Activated naive CD8-positive, alpha-beta T cell treated with anti-CD3 and anti-CD28 coated beads for 36 hours (primary cell): ENCODE measurements at places on chromosomes 5 and 9. TPM values are rescaled to one million over a fixed set of nuclear protein-coding genes. Genes with fewer than 3 reads are reported as not detected.
A peak's percentile ranks its signal among the peaks of the same experiment; 100 is the strongest.

DNA sequence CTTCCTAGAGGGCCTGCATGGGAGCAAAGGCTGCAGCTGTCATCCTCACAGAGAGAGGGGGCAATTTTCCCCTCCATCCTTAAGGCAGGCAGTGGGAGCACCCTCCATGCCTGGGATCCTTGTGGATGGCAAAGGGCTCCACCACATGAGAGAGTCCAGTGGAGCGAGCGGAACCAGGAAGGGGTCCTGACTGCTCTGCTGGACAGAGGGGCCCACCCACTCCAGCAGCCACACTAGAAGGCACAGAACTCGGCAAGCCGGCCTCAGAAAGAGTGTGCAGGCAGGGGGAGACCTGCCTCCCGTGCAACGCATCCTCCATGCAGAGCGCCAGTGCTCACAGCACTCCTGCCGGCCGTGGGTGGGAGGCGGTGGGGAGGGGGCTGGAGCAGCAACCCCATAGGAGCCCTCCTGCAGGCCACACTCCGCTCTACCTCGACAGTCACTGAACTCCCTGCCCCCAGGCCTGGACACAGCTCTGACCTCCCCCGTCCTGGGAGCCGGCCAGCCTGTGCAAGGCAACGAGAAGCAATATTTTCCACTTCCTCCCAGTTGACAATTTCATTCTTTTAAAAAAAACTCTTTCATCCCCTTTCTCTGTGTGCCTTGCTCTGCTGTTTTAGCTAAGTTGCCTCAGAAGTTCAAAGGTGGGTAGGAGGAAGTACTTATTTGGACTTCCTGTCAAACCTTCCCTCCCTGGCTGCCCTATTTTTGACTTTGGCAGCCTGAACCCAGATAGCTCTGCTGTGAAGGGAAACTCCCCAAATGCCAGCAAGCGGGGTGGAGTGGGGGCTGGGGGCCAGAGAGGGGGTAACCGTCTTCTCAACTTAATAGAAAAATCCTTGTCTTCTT, 5.3 kb upstream of the LCP2 start:
- H3K36me3 ChIP-seq: peaks cover 17% of the 10 kb centered on the region
- peak; percentile 71 for DNase-seq
- H3K27me3 ChIP-seq: no peaks in the 10 kb centered on the region
- H3K4me3 ChIP-seq: peak overlapping the region; percentile 81

DNA sequence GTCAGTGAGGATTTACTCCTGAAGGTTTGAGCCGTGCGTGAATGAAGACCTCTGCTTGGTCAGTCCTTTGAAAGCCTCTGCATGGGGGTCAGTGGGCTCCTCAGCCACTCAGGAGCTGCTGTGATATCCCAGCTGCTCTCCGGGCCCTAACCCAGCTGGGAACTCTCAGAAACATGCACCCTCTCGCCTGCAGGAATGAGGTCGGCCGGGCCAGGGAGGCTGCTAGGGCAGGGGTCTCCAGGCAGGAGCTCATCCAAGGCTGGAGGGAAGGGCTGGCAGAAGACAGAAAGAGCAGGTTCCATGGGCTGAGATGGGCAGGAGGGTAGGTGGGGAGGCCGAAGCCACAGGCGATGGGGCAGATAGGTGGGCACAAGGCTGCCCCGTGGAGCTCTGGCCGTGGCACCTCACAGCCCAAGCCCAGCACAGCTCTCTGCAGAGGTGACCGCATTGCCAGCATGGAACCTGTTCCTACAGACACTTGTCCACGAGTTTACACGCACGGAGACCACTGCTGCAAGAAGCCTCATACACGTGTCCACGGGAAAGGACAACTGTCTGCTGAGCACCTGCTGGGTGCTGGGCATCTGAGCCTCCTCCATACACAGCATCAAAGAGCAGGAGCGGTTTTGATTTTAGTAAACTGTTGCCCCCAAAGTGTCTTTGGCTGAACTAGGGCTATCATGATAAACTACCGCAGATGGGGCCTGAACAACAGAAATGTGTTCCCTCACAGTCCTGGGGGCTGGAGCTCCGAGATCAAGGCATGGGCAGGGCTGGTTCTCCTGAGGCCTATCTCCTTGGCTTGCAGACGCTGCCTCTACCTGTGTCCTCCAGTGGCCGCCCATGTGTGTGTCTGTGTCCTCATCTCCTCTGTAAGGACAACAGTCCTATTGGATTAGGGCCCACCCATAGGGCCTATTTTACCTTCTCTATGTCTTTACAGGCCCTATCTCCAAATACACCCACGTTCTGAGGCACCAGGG, 85.2 kb upstream of the ADAMTS2 start:
- H3K4me1 ChIP-seq: no peaks in the 10 kb centered on the region
- H3K36me3 ChIP-seq: no peaks in the 10 kb centered on the region
- DNase-seq: no peak

- no peaks in the 10 kb centered on the region for H3K27me3 ChIP-seq
- H3K4me1 ChIP-seq: peaks cover 55% of the 10 kb centered on the region
- H3K4me3 ChIP-seq: peak overlapping the region; percentile 68
- H3K36me3 ChIP-seq: peaks cover 36% of the 10 kb centered on the region
Observed at GRCh38 chr9:129868872-129869486, 33.7 kb downstream of the USP20 start.

DNA sequence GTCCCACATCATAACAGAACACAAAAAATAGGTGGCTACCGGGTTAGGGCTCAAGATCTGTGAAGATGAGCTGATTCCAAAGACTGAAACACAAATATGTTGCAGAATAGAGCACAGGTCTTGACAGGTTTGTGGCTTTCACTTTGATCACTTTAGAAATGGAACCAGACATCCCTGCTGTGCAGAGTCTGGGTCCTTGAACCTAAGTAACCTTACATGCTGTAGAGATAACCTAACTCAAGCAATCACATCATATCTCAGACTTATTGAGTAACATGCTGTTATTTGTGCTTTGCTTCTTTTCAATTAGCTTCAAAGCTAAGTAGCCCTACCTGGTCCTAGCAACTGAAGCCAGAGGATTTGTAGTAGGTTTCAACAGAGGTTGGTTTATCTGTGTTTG, 24.3 kb downstream of the FBXW2 start:
- H3K4me3 ChIP-seq: no peak overlapping the region
- no peaks in the 10 kb centered on the region for H3K27me3 ChIP-seq
- H3K36me3 ChIP-seq: peaks cover 21% of the 10 kb centered on the region
- no peak for DNase-seq
- H3K4me1 ChIP-seq: peaks cover 21% of the 10 kb centered on the region
- H3K27ac ChIP-seq: no peak overlapping the region

GRCh38 chr5:137695651-137696428, 40.0 kb downstream of the KLHL3 start:
- H3K4me3 ChIP-seq: peak overlapping the region; percentile 22
- H3K27ac ChIP-seq: peak overlapping the region; percentile 88
- H3K36me3 ChIP-seq: peaks cover 31% of the 10 kb centered on the region
- DNase-seq: peak; percentile 11

- H3K36me3 ChIP-seq: no peaks in the 10 kb centered on the region
- H3K27me3 ChIP-seq: no peaks in the 10 kb centered on the region
- DNase-seq: no peak
- H3K4me3 ChIP-seq: no peak overlapping the region
- no peaks in the 10 kb centered on the region for H3K4me1 ChIP-seq
- no peak overlapping the region for H3K27ac ChIP-seq
Observed at GRCh38 chr9:27470291-27470856, 53.7 kb upstream of the IFNK start.

DNA sequence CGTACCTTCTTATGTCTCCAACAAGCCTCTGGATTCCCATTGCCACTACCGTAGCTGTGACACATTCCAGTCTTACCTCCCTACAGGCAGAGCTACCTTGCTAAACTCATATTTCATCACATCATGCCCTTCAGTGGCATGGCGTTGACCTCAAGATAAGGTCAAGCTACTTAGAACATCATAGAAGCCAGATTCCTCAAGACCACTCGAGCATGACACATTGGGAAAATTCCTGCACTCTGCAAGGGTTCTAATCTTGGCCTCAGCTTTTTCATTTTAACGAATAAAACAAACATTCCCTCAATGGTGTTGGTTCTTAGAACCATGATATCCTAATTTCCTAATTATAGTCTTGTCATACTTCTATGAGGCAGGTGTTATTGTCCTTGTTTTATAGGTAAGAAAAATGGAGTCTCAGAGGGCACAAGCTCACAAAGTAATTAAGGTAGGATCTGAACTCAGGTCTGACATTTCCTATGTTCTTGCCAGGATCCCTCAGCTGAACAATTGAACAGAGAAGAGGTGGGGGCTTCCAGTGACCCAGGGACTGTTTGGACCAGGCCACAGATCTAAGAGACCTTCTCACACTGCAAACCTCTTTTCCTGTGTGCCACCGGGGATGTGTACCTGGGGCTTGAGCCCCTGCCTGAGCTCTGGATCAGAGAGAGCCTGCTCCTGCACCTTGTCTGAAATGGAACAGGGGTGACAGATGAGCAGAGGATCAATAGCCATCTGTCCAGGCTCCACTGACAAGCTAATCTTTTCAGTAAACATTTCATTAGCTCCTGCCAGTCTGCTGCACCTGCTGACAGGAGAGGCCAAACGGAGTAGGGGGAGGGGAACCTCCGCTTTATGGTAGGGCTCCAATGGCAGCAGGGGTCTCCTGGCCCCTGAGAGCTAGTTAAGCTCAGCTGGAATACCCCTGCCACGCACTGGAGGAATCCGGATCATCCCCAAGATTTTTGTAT, 49.3 kb downstream of the ALG2 start:
- H3K4me1 ChIP-seq: peaks cover 30% of the 10 kb centered on the region
- no peaks in the 10 kb centered on the region for H3K36me3 ChIP-seq
- no peak for DNase-seq
- H3K4me3 ChIP-seq: no peak overlapping the region
- H3K27ac ChIP-seq: no peak overlapping the region

GRCh38 chr5:116395226-116395625, 179.4 kb downstream of the SEMA6A start:
- no peak for DNase-seq
- H3K4me3 ChIP-seq: no peak overlapping the region
- H3K36me3 ChIP-seq: peaks cover 8% of the 10 kb centered on the region
- H3K27me3 ChIP-seq: no peaks in the 10 kb centered on the region

DNA sequence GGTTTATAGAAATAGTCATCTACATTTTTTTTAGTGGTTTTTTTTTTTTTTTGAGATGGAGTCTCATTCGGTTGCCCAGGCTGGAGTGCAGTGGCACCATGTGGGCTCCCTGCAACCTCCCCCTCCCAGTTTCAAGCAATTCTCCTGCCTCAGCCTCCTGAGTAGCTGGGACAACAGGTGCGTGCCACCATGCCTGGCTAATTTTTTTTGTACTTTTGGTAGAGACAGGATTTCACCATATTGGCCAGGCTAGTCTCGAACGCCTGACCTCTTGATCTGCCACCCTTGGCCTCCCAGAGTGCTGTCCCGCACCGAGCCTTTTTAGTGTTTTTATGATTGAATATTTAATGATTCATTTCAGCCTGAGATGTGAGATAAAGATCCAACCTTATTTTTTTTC, 27.3 kb downstream of the ANKRD33B start:
- no peak overlapping the region for H3K27ac ChIP-seq
- peaks cover 41% of the 10 kb centered on the region for H3K27me3 ChIP-seq

DNA sequence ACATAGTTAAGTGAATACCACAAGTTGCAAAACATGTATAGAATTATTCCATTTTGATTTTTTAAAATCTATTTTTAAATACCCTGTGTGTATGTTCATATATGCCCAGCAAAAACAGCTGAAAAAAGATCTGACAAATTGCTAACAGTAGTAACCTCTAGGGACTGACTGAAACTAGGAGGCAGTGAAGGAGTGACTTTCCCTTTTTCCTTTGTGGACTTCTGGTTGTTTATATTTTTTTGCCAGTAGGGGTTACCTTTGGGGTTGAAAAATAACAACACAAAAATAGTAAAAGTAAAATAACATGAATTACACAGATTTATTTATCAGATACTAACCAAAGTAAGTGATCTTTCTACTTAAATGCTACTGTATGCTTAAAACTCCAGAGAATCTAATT, 2.9 kb downstream of the MEGF9 start:
- H3K4me1 ChIP-seq: peaks cover 39% of the 10 kb centered on the region
- no peak for DNase-seq
- H3K36me3 ChIP-seq: peaks cover 2% of the 10 kb centered on the region
- H3K4me3 ChIP-seq: no peak overlapping the region

DNA sequence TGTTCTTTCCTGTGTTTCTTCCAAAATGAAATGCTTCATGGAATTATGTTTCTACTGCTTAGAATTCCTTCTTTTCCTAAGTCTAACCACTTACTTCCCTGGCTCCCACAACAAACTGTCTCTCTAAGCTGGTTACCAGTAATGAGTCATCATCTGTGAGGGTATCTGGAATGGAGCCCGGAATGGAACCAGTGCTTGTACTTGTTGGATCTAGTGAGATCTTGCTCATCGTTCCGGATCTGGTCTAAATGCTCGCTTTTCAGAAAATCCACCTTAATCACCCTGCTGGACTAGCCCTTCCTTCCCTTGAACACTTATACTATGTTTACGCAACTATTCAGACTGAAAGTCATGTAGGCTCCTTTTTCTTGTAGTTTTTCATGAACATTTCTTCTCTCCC, 184.8 kb downstream of the PBX3 start:
- DNase-seq: no peak
- no peaks in the 10 kb centered on the region for H3K27me3 ChIP-seq
- no peak overlapping the region for H3K4me3 ChIP-seq
- H3K36me3 ChIP-seq: peaks cover 3% of the 10 kb centered on the region
- no peaks in the 10 kb centered on the region for H3K4me1 ChIP-seq
- H3K27ac ChIP-seq: no peak overlapping the region

DNA sequence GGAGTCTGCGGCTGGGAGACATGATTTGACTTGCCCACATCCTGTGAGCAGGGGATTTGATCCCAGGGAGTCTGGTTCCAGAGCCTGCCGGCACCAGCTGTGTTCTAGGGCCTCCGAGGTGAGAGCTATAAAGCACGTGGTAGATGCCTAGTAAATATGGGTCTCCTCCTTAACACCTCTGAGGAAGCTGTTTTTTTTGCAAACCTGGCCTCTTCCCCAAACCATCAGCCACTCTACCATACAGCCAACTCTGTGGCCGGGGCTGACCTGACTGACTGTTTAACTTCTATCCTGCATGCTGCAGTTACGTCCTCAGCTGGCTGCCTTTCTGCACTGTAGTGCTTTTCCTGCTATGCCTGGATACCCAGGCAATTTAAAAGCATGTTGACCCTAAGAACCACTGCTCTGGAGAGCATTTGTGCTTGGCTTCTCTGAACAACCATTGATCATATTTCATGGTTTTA, 220.5 kb downstream of the SLIT3 start:
- H3K4me1 ChIP-seq: no peaks in the 10 kb centered on the region
- H3K27ac ChIP-seq: no peak overlapping the region
- no peak overlapping the region for H3K4me3 ChIP-seq
- peaks cover 3% of the 10 kb centered on the region for H3K27me3 ChIP-seq

DNA sequence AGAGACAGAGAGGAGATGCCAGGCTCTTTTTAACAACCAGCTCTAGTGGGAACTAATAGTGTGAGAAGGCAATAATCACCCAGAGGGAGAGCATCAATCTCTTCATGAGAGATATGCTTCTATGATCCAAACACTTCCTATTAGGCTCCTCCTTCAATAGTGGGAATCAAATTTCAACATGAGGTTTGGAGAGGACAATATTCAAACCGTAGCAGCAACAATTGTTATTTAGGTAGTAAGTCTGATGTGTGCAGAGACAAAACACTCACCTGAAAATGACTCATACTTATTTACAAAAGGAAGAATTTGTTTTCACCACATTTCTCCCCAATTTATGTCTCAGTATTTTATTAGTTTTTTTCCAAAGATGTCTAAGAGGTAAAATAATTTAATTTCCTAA, 144.3 kb downstream of the ST8SIA4 start:
- no peaks in the 10 kb centered on the region for H3K27me3 ChIP-seq
- no peak overlapping the region for H3K27ac ChIP-seq
- no peaks in the 10 kb centered on the region for H3K4me1 ChIP-seq

PCDHGB6 gene
- total RNA-seq: not detected

INSL6 gene
- not detected for total RNA-seq
